CD4-positive, alpha-beta T cell (primary cell): ENCODE measurements at places on chromosomes 3 and 15.

- H3K4me1 ChIP-seq = no peaks in the 10 kb centered on the region
- no peak overlapping the region for H3K4me3 ChIP-seq
- no peaks in the 10 kb centered on the region for H3K36me3 ChIP-seq
- DNase-seq = no peak
Measured at GRCh38 chr3:54198556-54198955, 76.2 kb downstream of the CACNA2D3 start.

DNA sequence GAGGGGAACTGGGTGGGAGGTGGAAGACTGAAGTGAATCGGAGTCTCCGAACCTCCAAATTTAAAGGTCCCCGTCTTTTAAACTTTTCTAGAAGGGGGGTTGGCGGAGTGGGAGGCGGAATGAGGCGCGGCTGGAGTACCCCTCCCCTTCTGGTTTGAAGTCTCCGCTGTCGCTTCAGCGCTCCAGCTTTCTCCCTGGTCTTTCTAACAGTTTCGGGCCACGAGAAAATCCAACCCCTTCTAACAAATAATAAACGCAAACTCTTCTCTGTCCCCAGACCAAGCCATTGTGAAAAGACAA lies 2.5 kb upstream of the MECOM start:
- H3K27ac ChIP-seq = no peak overlapping the region
- H3K27me3 ChIP-seq = peaks cover 76% of the 10 kb centered on the region
- H3K36me3 ChIP-seq = no peaks in the 10 kb centered on the region
- H3K4me1 ChIP-seq = peaks cover 45% of the 10 kb centered on the region
- DNase-seq = no peak
- H3K4me3 ChIP-seq = no peak overlapping the region

DNA sequence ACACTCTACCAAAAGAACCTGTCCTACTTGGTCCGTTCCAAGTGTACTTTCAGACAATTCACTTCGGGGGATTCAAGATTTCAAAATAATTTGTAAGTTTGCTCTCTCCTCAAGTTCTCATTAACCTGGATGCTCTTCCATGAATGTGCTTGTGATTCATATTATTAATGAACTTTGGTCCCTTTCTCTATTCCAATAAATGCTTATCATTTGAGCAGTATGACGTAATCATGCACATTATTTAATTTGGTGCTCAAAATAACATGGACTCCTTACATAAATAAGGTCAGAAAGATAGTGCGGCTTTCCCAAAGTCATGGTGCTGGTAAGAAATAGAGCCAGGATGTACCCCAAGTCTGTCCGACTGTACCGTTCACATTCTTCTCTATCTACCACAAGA lies 323.2 kb upstream of the SLCO3A1 start:
- H3K36me3 ChIP-seq = no peaks in the 10 kb centered on the region
- no peak overlapping the region for H3K4me3 ChIP-seq
- DNase-seq = no peak
- no peak overlapping the region for H3K27ac ChIP-seq

- no peaks in the 10 kb centered on the region for H3K27me3 ChIP-seq
- H3K4me3 ChIP-seq = no peak overlapping the region
- no peak for DNase-seq
- no peak overlapping the region for H3K27ac ChIP-seq
- H3K4me1 ChIP-seq = no peaks in the 10 kb centered on the region
Measured at GRCh38 chr15:32943711-32944110, 225.9 kb downstream of the GREM1 start.

DNA sequence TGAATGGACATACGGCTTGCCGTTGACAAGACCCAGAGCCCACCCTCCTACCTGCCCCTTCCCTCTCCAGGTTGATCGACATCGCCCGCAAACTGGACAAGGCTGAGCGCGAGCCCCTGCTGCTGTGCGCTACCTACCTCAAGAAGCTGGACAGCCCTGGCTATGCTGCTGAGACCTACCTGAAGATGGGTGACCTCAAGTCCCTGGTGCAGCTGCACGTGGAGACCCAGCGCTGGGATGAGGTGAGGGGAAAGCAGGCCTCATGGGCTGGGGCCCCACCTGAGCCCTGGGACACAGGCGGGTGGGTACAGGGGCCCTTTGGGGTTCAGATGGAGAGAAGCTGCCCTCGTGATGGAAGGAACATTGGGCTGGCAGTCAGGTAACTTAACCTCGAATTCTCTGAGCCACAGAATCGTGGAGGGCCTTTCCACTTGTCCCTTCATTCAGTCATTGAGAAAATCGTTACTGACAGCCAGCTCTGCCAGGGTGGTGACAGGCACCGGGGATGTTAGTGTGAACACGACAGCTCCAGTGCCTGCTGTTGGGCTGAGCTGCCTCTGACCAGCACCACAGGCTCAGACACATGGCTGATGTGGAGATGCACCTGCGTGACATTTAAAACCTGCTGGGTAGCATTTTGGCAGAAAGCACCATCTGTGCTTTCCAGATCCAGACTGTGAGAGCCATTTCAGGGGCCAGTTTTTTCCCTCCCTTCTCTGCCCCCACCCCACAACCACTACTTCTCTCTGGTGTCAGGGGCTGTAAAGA lies 25.6 kb upstream of the RHO start:
- H3K36me3 ChIP-seq = peaks cover 13% of the 10 kb centered on the region
- H3K4me1 ChIP-seq = no peaks in the 10 kb centered on the region
- H3K27ac ChIP-seq = no peak overlapping the region
- no peaks in the 10 kb centered on the region for H3K27me3 ChIP-seq
- no peak for DNase-seq

DNA sequence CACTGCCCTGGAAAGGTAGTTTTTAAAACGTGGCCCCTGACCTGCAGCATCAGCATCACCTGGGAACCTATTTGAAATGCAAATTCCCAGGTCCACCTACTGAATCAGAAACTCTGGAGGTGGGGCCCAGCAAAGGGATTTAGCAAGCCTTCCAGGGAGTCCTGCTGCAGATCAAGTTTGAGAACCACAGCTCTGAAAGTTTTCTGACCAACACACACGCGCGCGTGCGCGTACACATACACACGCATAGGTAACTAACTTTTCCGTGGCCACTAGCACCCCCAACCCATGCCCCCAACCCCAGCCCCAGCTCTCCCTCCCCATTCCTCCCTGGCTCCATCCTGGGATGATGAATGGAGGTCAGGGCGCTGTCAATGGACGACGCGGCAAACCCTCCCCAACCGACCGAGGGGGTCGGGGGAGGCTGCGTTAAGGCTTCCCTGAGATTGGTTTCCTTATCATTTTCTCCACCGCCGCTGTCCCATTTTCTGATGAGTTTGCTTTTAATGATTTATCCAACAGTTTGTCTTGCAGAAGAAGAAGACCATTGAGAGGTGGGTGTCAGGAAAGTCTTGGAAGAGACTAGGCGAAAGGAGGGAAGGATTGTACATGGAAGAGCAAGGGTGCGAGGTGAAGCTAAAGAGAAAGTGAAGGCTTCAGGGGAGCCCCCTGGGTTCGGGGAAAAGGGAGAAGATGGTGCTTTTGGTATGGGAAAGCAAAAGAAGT lies 590 bp upstream of the BOC start:
- no peak overlapping the region for H3K27ac ChIP-seq
- H3K4me3 ChIP-seq = no peak overlapping the region
- DNase-seq = no peak
- H3K36me3 ChIP-seq = no peaks in the 10 kb centered on the region
- H3K27me3 ChIP-seq = peaks cover 27% of the 10 kb centered on the region
- H3K4me1 ChIP-seq = peaks cover 7% of the 10 kb centered on the region

GRCh38 chr3:174869448-174869847 lies 10.3 kb downstream of the NAALADL2 start:
- H3K27me3 ChIP-seq = no peaks in the 10 kb centered on the region
- H3K4me3 ChIP-seq = no peak overlapping the region
- H3K27ac ChIP-seq = no peak overlapping the region
- no peak for DNase-seq
- no peaks in the 10 kb centered on the region for H3K36me3 ChIP-seq

DNA sequence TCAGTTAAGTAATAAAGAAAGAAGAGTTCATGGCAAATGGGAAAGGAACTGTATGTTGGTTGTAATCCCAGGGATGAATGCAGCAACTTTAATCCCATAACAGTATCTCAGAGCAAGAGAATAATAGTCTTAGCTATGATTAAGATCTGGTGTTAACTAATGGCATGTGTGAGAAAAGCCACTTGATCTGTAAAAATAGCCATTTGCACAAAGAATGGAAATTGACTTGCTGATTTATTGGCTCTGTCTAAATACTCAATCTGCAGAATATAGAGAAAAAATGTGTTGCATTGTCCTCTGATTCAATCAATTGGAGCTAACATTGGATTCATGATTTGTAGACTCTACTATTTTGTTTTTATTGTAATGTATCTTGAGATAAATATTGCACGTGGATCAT lies 987.0 kb downstream of the NSUN3 start:
- no peaks in the 10 kb centered on the region for H3K4me1 ChIP-seq
- H3K4me3 ChIP-seq = no peak overlapping the region
- no peak for DNase-seq
- no peaks in the 10 kb centered on the region for H3K36me3 ChIP-seq
- H3K27ac ChIP-seq = no peak overlapping the region

- no peak overlapping the region for H3K4me3 ChIP-seq
- DNase-seq = no peak
- no peaks in the 10 kb centered on the region for H3K27me3 ChIP-seq
- no peak overlapping the region for H3K27ac ChIP-seq
- H3K4me1 ChIP-seq = no peaks in the 10 kb centered on the region
Measured at GRCh38 chr3:37611771-37612170, 249.9 kb upstream of the CTDSPL start.

DNA sequence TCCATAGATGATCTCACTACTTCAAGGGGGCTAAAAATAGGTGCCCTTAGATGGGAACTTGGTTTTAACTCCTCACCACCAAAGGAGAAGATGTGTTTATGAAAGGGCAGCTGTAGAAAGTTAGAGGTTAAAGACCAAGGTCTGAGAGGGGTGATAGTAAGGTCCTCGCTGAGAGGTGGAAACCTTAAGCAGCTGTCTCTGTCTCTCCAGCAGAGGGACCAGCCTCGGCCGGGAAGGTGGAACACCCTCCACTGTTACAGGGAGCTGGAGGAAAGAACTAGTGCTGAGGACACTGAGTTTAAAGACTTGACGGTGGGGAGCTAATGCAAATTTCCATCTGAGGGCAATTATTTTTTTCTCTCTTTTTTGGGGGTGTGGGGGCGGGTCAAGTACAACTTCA lies 8.9 kb upstream of the RLBP1 start:
- no peak overlapping the region for H3K27ac ChIP-seq
- no peaks in the 10 kb centered on the region for H3K36me3 ChIP-seq
- H3K27me3 ChIP-seq = peaks cover 6% of the 10 kb centered on the region
- no peaks in the 10 kb centered on the region for H3K4me1 ChIP-seq
- no peak for DNase-seq

GRCh38 chr15:26374806-26375205 lies 398.1 kb downstream of the GABRB3 start:
- H3K27ac ChIP-seq = no peak overlapping the region
- DNase-seq = no peak
- H3K27me3 ChIP-seq = no peaks in the 10 kb centered on the region
- H3K4me1 ChIP-seq = no peaks in the 10 kb centered on the region

DNA sequence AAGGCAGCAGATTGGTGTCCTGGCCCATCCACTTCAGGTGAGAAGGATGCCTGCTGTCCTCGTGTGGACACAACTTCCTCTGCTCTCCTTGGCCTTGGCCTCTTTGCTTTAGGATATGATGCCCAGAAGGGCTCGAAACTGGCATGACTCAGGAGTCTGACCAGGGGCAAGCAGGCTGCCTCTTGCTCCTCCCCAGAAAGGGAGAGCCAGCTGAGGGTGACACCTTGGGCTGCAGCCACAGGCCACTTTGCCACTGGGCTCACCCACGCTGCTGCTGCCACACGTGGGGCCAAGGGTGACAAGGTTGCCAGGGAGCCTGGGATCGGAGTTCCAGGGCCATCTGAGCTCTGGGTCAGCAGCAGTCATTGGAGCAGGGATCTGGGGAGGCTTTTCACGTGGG lies 267.9 kb upstream of the CTDSPL start:
- no peak overlapping the region for H3K4me3 ChIP-seq
- H3K27ac ChIP-seq = no peak overlapping the region
- no peaks in the 10 kb centered on the region for H3K27me3 ChIP-seq
- DNase-seq = no peak
